Bronchus fibroblast of lung (primary cell): ENCODE measurements at places on chromosomes 12 and 14. TPM values are rescaled to one million over a fixed set of nuclear protein-coding genes. Genes with fewer than 3 reads are reported as not detected.

Gene KLRC3
- total RNA-seq: not detected in 2 replicates

Gene NEDD8
- 234 and 246 TPM in 2 replicates for total RNA-seq

Gene ADSS1
- total RNA-seq: 1.3 and 2.7 TPM in 2 replicates

Gene OR4Q2
- not detected in 2 replicates for total RNA-seq

Gene HCAR2
- not detected in 2 replicates for total RNA-seq

Gene DPPA3
- not detected in 2 replicates for total RNA-seq

Gene PAX9
- 0.17 TPM in 1 of 2 replicates, not detected in the other for total RNA-seq

Gene CLEC2A
- total RNA-seq: not detected in 2 replicates

Gene WIF1
- 0.15 TPM in 1 of 2 replicates, not detected in the other for total RNA-seq

Gene SLCO1A2
- total RNA-seq: not detected in 2 replicates

Gene KRT3
- total RNA-seq: not detected in 2 replicates

Gene DBX2
- total RNA-seq: not detected in 2 replicates

Gene SERPINA3
- 1.8 and 2.1 TPM in 2 replicates for total RNA-seq

Gene NDUFA12
- 189 and 202 TPM in 2 replicates for total RNA-seq

Gene FGF6
- not detected in 2 replicates for total RNA-seq

Gene OR4K1
- not detected in 2 replicates for total RNA-seq

Gene BHLHE41
- total RNA-seq: 0.45 and 0.84 TPM in 2 replicates
